Lung microvascular endothelial cell (primary cell): ENCODE measurements at places on chromosomes 16 and 17. TPM values are rescaled to one million over a fixed set of nuclear protein-coding genes. Genes with fewer than 3 reads are reported as not detected.

RNU2-1 gene
- total RNA-seq = not detected in 2 replicates

SNTB2 gene
- total RNA-seq = 39.0 and 72.0 TPM in 2 replicates

RILP gene
- total RNA-seq = 10.5 and 12.5 TPM in 2 replicates

CCDC200 gene
- total RNA-seq = not detected in 2 replicates

HOXB2 gene
- total RNA-seq = 0.20 and 0.22 TPM in 2 replicates

XAF1 gene
- total RNA-seq = 0.79 and 2.6 TPM in 2 replicates

INCA1 gene
- 0.22 and 0.40 TPM in 2 replicates for total RNA-seq

GGNBP2 gene
- total RNA-seq = 29.0 and 37.3 TPM in 2 replicates

C16orf90 gene
- total RNA-seq = not detected in 2 replicates

CASKIN1 gene
- total RNA-seq = under 0.01 TPM in 2 replicates

SLC16A11 gene
- 0.22 and 1.2 TPM in 2 replicates for total RNA-seq

DBNDD1 gene
- total RNA-seq = 8.3 and 11.5 TPM in 2 replicates
